ENCODE measurements at places on chromosomes 5 and 9.

DNA sequence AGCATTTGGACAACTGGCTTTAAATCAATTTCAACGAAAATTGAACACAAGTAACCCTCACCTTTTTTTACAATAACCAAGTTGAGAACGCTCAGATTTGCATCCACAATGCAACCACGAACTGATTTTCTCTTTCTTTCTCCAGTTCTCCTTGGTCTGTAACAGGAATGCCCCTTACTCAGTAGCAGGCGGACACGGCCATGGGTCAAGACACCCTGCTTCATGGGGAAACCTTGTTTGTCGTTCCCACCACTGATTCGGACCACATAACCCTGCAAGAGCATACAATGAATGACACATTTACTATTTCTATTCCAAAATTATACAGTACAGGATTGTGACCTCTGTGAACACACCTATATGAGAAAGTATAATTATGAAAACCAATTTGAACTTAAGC lies 1.4 kb downstream of the RPS6 start:
- DNase-seq, result no peak

GRCh38 chr9:84447305-84447704 lies 106.7 kb upstream of the SLC28A3 start:
- no peak for DNase-seq

DNA sequence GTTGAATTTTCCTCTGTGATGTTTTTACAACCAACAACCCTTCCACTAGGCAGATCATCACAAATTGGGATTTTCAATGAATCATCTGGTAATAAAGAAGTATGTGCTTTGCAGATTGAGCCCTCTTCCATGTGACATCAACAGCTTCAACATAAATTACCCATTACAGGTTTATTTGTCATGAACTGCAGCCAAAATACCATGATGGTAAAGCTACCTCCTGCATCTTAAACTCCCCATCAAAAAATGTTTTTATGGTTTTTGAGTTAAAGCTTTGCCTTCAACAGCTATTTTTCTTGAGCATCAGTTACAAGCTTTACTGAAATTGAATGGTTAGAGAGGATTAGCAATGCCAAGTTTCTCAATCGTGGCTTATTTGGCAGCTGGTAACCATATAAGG lies 211.4 kb upstream of the TUSC1 start:
- no peak for DNase-seq

GRCh38 chr9:131337131-131337848 lies 47.8 kb downstream of the PLPP7 start:
- DNase-seq, result no peak

GRCh38 chr9:86186696-86187095 lies 72.8 kb downstream of the C9orf153 start:
- no peak for DNase-seq

DNA sequence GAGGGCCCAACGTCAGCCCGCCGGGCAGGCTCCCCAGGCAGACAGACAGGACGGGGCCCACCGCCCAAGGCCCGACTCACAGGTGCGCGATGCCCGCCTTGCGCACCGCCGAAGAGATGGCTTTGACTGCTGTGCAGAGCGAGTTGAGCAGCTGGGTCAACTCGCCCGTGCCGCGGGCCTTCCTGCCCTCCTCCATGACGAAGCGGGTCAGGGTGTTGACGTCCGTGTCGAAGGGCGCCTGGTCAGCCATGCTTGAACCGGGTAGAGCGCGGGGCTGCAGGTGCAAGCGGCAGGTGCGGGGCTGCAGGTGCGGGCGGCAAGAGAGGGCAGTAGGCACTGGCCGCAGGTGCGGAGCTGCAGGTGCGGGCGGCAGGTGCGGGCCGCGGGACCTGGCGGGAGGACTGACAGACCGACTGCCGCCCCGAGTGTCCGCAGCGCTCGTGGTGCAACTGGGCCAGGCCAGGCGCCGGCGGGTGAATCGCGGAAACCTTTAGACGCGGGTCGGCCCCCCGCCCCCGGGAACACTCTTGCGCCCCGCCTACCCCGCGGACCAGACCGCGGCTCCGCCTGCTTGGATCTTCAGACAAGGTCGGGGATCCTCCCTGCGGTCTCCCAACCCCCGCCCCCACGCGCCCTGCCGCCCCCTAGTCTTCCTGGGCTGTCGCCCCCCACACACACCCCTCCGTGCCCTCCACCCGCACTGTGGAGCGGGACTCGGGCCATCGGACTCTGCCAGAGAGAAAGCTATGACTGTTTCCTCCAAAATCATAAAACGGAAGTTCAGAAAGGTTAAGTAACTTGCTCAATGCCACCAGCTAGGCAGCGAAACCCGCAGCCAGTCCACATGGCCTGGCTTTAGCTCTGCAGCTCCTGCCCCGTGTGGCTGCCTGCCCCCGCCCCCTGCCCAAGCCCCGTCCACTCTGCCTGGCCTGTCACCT lies at the start of gene FBP1:
TSS of gene FBP1 (minus strand) at position 458 of the 938 bp plus-strand sequence. CDS start at position 250, 208 bp downstream.
- no peak for DNase-seq

DNA sequence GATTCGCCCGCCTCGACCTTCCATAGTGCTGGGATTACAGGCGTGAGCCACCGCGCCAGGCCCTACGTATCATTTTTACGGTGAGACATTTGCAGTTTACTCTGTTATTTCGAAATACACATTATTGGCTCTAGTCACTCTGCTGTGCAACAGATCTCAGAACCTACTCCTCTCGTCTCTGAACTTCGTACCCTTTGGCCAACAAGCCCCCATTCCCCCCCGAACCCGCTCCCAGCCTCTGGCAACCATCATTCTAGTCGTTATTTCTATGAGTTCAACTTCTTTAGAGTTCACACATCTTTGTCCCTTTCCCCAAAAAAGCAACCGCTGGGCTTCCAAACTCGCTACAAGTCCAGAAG lies 735 bp downstream of the PTGR1 start:
- DNase-seq, result no peak

GRCh38 chr5:66989781-66990180 lies 206.8 kb downstream of the CD180 start:
- no peak for DNase-seq

- no peak for DNase-seq
Measured at GRCh38 chr5:142096382-142096781, 12.2 kb upstream of the NDFIP1 start.

GRCh38 chr5:13664377-13664776 lies 280.1 kb downstream of the DNAH5 start:
- DNase-seq, result no peak

- DNase-seq, result no peak
Measured at GRCh38 chr9:127904561-127905003, 5.2 kb upstream of the ST6GALNAC6 start.

- no peak for DNase-seq
Measured at GRCh38 chr9:122226758-122227574, 1.8 kb downstream of the LHX6 start.

- DNase-seq, result no peak
Measured at GRCh38 chr9:37508135-37508833, 22.5 kb downstream of the POLR1E start.

GRCh38 chr5:131514316-131515283 lies 120.4 kb downstream of the RAPGEF6 start:
- DNase-seq, result no peak

GRCh38 chr5:178131446-178131996 lies 707 bp downstream of the RMND5B start:
- no peak for DNase-seq

DNA sequence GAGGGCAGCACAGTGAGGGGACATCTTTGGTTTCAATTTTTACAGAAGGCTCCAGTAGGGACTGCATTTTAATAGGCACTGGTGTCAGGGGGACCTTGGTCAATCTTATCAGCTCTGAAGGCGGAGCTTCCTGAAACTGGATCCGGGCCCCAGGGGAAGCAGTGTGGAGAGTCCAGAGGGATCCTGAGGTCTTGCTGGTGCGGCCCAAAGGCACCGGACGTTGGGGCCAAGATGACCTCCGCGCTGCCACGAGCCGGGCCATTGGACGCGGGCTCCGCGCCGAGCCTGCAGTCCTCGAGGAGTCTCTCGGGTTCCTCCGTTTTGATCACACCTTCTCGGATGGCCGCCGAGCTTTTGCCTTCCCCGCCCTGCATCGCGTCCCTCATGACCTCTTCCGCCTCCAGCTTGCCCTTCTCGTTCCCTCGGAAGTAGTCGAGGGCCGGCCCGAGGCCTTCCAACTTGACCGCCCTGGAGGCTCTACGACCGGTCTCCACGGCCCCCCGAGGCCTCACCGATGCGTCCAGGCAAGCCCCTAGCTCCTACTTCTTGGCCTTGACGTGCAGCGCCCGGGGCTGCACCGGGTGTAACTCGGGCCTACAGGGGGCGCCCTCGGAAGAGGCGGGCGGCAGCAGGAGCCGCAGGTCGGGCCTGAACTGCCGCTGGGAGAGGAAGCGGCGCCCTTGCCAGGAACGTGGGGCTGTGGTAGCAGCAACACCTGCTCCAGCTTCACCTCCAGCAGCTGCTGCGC lies 18.8 kb downstream of the C5orf52 start:
- no peak for DNase-seq
